NCI-H1930 (cell line): ENCODE measurements at places on chromosomes 2 and 18.

GRCh38 chr2:151374436-151374835 lies 17.0 kb downstream of the TNFAIP6 start:
- no peak for DNase-seq

DNA sequence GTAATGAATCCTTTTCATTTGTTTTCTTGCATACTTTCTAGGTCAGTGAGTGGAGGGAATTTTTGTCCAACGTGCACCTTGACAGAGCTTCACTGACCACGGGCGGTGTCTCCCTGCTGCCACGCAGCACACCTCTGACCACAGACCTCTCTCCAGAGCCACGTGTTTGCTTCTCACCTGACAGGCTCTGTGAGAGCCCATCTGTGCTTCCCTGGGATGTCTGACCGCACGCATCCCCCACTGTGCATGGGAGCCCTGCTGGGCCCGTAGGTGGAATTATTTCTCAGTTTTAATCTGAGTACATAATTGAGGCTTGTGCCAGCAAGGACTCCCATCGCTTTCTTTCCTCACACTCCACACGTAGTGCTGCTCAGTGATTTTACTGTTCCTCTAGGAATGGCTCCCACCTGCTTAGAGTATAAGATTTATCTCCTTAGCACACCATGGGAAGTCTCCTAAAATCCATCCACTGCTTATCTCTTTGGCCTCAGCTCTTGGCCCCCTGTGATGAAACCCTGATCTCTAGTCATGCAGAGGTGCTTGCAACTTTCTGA lies 482.6 kb downstream of the TSN start:
- DNase-seq: no peak

- DNase-seq: no peak
These were observed 6.3 kb downstream of the TCF23 start for GRCh38 chr2:27155069-27155520.

DNA sequence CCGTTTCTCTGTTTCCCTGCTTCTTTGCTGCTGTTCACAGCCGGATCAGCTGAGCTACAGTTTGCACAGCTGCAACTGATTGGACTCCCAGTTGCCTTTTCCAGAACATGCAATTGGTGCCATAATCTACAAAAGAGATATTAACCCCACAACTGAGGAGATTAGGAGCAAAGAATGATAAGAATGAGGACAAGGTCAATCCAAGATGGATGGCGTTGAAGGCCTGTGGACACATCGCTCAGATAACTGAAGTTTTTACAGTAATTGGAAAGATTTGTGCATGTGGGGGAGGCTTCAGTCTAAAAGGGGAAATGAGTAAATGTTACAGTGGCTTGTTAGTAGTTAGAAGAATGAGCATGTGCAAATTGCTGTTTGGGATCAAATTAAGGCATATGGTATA lies 263.2 kb downstream of the TGIF1 start:
- DNase-seq: no peak

- DNase-seq: no peak
These were observed 125.7 kb upstream of the PXDN start for GRCh38 chr2:1869987-1870386.

- peak; percentile 21 for DNase-seq
These were observed 60.5 kb upstream of the POMC start for GRCh38 chr2:25228848-25229278.

GRCh38 chr18:37567994-37568359 lies 2.4 kb upstream of the CELF4 start:
- no peak for DNase-seq
